ENCODE measurements at places on chromosomes 7 and 10.

DNA sequence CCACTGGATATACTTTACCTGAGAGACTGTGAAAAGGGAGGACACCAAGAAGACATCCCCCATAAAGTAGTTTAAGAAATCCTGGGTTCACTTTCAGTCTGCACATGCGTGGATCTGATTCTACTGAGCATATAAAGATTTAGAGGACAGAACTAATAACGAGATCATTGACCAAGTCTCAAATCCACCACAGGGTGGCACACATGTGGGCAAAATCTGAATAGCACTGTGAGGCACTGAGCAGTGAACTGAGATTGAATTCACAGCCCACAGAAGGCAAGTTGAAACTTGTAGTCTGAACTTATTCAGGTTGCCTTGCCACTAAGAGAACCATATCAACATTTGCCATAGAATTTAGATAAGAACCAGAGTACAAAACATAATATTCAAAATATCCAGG, 818.6 kb downstream of the GRID1 start:
- no peak for DNase-seq

GRCh38 chr7:26655781-26656180, 208.6 kb downstream of the SKAP2 start:
- no peak for DNase-seq

- no peak for DNase-seq
Observed at GRCh38 chr10:7474388-7474787, 63.6 kb upstream of the SFMBT2 start.

GRCh38 chr10:62788861-62789467, 15.6 kb upstream of the ADO start:
- no peak for DNase-seq

DNA sequence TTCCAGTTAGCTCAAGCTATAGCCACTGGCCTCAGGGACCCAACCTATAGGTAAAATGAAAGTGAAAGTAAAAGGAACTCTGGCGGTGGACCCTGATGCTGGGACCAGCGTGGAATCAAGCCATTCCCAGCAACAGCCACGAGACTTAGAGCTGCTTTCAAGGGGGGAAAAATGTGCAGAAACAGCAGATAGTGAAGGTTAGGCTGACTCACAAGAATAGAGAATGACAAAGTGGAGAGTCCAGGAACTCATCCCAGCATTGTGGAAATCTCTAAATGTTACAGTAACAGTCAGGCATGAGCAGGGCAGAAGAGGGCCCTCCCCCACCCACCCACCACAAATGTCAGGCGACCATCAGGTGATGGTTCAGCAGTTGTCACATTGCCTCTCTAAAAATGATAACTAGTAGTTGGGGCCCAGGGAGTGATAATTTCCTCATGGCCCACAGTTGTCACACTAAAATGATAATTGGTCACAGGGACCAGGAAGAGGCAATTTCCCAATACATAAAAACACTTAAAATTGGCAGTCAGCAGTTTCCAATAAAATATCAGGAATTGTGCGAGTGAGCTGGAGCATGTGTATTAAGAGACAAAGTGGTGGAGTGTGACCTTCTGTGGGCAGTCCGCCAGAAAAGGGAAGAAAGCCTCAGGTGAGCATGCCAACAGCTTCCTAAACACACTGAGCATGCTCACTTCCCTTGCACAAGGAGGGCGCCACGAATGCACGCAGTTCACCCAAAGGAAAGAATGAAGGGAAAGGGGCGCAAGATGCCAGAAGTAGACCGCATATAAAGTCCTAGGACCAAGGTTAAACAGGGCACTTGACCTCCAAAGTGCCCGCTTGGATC, 129.8 kb upstream of the PPP1R3A start:
- DNase-seq = no peak

DNA sequence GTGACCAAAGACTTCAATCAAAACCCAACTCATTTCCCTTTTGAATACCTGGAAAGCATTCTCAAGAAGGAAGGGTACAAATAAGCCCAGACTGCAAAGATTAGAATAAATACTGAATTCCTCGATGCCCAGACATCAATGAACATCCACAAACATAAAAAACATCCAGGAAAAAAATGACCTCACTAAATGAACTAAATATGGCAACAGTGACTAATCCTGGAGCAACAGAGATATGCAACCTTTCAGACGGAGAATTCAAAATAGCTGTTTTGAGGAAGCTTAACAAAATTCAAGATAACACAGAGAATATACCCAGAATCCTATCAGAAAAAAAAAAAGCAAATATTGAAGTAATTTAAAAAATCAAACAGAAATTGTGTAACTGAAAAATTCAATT, 43.2 kb downstream of the PCLO start:
- no peak for DNase-seq

GRCh38 chr10:100677290-100677945, 68.0 kb upstream of the PAX2 start:
- no peak for DNase-seq

DNA sequence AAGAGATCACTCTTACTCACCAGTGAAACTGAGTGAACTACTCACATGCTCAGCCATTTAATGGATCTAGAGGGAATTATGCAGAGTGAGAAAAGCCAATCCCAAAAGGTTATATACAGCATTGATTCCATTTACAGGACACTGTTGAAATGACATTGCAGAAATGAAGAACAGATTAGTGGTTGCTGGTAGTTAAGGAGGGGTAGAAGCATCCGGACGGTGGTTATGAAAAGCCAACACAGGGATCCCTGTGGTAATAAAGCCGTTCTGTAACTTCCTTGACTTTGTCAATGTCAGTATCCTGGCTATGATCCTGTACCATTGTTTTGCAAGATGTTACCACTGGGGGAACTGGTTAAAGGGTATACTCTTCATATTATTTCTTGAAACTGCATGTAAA, 253.4 kb downstream of the USP6NL start:
- DNase-seq = no peak

- DNase-seq = no peak
Observed at GRCh38 chr7:88312061-88312663, 5.5 kb upstream of the STEAP4 start.

GRCh38 chr7:102979670-102980069, 66.9 kb downstream of the LRRC17 start:
- DNase-seq = no peak

DNA sequence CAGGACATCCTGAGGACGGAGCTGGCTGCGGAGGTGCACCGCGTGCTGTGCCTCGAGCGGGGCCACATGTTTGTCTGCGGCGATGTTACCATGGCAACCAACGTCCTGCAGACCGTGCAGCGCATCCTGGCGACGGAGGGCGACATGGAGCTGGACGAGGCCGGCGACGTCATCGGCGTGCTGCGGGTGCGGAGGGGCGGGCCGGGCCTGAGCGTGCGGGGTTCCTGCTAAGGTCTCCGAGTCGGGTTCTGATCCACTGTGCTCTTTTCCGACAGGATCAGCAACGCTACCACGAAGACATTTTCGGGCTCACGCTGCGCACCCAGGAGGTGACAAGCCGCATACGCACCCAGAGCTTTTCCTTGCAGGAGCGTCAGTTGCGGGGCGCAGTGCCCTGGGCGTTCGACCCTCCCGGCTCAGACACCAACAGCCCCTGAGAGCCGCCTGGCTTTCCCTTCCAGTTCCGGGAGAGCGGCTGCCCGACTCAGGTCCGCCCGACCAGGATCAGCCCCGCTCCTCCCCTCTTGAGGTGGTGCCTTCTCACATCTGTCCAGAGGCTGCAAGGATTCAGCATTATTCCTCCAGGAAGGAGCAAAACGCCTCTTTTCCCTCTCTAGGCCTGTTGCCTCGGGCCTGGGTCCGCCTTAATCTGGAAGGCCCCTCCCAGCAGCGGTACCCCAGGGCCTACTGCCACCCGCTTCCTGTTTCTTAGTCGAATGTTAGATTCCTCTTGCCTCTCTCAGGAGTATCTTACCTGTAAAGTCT, 10.4 kb downstream of the ATG9B start:
- peak; percentile 63 for DNase-seq

DNA sequence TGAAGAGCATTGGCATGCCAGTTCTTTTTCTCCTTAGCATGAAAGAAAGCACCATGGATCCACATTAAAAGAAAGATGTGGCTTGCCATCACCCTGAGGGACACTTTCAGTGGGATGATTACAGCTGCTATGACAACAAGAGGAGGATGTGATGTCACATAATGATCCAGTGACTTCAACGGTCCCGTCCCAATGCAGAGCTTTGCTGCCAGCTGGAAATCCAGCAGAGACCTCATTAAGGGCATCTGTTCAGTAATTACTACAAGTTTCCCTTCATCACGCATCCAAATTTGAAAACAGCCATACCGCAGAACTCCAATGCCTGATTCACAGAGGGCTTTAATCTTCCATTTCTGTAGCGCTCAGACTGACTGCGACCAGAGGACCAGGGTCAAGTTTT, 206.6 kb downstream of the LSM5 start:
- DNase-seq = no peak

GRCh38 chr7:131861620-131862346, 305.4 kb upstream of the PODXL start:
- no peak for DNase-seq

GRCh38 chr7:106339513-106340246, 54.9 kb upstream of the NAMPT start:
- DNase-seq = no peak

GRCh38 chr7:50644114-50644513, 78.9 kb upstream of the DDC start:
- DNase-seq = no peak

GRCh38 chr7:121618182-121618581, 222.1 kb upstream of the FAM3C start:
- no peak for DNase-seq

DNA sequence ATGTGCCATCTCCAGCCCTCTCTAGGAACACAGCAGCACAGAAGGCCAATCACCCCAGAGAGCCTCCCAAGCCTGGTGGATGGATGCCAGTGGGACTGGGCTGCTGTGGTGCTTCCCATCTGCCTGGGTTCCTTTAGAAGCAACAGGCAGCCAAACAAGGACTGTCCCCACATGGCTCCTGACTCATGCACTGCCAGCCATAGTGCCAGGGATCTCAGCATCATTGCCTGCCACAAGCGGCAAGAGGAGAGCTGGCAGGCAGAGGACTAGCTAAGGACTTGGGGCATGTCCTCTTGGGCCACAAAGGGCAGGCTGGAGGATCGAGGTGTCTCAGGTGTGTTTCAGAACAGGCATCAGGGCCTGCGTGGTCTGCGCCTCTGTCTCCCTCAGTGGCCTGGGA, 23.4 kb upstream of the FIGNL1 start:
- no peak for DNase-seq

DNA sequence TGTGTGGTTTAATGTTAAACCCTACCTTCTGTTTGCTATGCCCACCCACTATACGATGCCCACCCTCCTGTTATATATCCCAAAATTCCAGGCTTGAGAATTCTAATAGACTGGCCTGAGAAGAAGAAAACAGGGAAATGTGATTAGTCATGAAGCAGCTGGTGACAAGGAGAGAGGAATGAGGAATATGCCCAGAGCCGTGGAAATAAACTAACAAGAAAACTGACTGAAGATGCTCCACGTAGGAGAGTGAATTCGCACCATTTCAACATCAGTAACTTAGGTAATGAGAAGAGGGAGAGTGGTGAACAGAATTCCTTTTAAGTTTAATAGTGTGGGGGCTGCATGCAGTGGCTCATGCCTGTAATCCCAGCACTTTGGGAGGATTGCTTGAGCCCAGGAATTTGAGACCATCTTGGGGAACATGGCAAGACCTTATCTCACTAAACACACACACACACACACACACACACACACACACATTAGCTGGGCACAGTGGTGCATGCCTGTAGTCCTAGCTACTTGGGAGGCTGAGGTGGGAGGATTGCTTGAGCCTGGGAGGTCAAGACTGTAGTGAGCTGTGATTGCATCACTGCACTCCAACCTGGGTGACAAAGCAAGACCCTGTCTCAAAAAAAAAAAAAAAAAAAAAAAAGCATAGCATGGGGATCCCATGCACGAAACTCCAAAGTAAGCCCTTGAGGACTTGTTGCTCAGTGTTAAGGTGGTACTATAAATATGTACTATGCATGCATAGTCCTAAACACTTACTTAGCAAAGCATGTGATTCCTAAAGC, 16.1 kb upstream of the SYPL1 start:
- DNase-seq = no peak

DNA sequence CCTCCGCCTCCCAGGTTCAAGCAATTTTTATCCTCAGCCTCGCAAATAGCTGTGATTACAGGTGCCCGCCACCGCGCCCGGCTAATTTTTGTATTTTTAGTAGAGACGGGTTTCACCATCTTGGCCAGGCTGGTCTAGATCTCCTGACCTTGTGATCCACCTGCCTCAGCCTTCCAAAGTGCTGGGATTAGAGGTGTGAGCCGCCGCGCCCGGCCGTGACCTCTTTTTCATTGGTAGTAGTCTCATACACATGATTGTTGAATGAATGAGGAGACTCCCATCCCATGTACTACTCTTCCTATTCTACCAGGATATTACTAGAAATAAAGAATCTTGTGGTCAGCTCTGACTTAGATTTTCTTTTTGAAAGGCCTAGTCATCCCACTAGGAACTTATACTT, 56.8 kb downstream of the ARID5B start:
- DNase-seq = no peak

DNA sequence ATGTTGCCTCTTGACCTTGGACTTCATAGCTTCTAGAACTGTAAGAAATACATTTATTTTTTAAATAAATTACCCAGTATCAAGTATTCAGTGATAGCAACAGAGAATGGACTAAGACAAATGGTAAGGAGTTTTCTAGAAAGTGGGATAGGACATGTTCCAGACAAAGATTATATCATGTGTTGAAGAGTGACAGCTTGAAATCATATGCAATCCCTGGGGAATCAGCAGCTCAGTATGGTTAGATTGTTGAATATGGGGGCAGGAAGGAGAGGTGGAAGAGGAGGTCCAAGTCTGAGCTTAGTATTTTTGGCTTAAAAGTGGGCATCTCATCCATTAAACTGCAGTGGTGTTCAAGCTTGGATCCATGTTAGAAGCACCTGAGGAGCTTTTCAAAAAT, 74.1 kb downstream of the ENTPD1 start:
- no peak for DNase-seq

DNA sequence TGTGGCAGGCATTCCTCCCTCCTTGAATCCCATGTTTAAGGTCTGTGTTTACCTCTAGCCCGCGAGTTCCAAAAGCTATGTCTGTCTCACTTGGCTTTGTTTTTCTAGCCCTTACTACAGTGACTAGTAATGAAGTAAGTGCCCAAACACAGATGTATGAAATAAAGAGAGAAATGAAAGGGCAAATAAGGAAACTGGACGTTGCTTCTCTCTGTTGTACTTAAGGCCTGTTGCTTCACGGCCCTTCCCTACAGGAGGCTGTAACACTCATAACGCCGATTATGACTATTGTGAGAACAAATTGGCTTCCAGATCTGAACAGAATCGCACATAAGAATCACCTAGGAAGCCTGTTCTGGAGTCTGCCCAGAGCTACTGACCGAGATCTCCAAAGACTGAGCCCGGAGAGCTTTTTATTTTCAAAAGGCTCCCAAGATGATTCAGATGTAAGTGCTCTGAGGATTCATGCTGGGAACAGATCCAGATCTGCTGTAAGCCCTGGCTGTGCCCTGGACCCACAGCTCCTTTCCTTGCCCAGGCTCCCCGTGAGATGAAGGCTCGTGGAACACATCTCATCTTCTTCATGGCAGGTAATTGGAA, 432.6 kb downstream of the SDK1 start:
- no peak for DNase-seq

GRCh38 chr7:128739990-128740682, 977 bp downstream of the CALU start:
- no peak for DNase-seq

GRCh38 chr7:113033959-113034358, 52.7 kb downstream of the GPR85 start:
- no peak for DNase-seq

- no peak for DNase-seq
Observed at GRCh38 chr7:68862736-68863135, 735.5 kb upstream of the AUTS2 start.
